Naive thymus-derived CD8-positive, alpha-beta T cell (primary cell): ENCODE measurements at places on chromosomes 6 and 20. TPM values are rescaled to one million over a fixed set of nuclear protein-coding genes. Genes with fewer than 3 reads are reported as not detected.

DNA sequence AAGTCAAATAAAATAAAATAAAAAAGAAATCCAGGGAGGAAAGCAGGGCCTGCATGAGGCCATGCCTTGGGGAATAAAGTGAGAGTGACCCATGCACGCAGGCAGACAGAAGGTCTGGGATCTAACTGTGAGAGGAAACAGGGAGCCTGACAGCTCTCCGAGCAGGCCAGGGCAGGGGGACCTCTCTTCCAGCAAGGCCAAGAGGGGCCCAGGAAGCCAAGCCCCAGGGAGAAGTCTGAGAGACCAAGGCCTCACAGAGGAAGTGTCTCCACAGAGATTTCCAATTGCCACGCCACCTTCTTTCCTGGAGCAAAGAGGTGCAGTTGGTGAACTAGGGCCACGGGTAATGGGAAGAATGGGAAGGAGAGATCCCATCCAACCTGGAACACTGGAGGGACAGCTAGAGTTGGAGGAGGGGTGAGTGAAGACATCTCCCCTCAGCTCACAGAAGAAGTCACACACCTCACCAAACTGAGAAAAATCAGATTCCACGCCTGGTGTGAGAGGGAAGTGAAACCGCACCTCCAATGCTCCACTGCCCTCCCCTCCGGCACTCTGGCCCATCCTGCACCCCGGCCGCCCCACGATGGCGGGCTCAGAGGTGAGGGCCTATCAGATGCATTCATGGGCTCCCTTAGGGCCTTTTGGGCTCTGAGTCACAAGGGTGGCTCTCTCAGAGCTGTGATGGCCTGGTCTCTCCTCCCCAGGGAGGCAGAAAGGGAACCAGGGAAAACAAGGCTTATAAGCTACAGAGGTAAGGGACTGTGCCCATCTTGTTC is 25.1 kb upstream of the TAF8 start:
- H3K4me1 ChIP-seq = peaks cover 99% of the 10 kb centered on the region
- H3K27ac ChIP-seq = peak overlapping the region; percentile 99
- no peaks in the 10 kb centered on the region for H3K27me3 ChIP-seq
- H3K36me3 ChIP-seq = peaks cover 22% of the 10 kb centered on the region
- no peak for DNase-seq
- H3K4me3 ChIP-seq = peak overlapping the region; percentile 83

- peaks cover 30% of the 10 kb centered on the region for H3K27me3 ChIP-seq
- no peak for DNase-seq
- H3K27ac ChIP-seq = no peak overlapping the region
- no peak overlapping the region for H3K4me3 ChIP-seq
Measured at GRCh38 chr6:163375361-163375760, 39.2 kb upstream of the QKI start.

DNA sequence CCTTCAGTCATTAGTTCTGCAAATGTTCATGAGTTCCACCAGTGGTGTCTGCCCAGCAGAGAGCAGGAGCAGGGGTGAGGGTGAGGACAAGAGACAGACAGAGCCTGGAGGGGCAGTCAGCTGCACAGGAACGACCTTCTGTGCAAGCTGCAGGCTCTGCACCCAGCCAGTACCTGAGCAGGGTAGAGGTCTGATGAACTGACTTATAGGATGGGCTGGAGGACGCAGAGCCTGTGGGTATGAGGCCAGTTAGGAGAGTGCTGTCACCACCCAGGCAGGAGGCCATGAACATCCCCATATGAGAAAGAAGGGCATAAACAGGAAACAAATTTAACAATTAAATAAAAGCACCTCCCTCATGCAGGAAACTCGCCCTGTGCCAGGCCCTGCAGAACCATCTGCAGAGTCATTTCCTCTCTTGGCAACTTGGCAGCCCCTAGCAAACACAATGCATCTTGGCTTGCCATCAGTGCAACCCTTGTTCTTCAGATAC is 17.9 kb downstream of the C6orf15 start:
- no peaks in the 10 kb centered on the region for H3K36me3 ChIP-seq
- peaks cover 20% of the 10 kb centered on the region for H3K4me1 ChIP-seq
- peak; percentile 46 for DNase-seq
- peak overlapping the region; percentile 92 for H3K27ac ChIP-seq
- no peaks in the 10 kb centered on the region for H3K27me3 ChIP-seq

GRCh38 chr6:85983032-85983659 is 340.5 kb upstream of the SYNCRIP start:
- H3K4me1 ChIP-seq = no peaks in the 10 kb centered on the region
- H3K4me3 ChIP-seq = no peak overlapping the region
- peaks cover 12% of the 10 kb centered on the region for H3K36me3 ChIP-seq

Gene TSBP1
- not detected for total RNA-seq

Gene BACH2
- 116 TPM for total RNA-seq

Gene ENPP5
- total RNA-seq = 1.2 TPM

Gene EPPIN
- not detected for total RNA-seq
